ENCODE measurements at places on chromosomes 12 and 14.

DNA sequence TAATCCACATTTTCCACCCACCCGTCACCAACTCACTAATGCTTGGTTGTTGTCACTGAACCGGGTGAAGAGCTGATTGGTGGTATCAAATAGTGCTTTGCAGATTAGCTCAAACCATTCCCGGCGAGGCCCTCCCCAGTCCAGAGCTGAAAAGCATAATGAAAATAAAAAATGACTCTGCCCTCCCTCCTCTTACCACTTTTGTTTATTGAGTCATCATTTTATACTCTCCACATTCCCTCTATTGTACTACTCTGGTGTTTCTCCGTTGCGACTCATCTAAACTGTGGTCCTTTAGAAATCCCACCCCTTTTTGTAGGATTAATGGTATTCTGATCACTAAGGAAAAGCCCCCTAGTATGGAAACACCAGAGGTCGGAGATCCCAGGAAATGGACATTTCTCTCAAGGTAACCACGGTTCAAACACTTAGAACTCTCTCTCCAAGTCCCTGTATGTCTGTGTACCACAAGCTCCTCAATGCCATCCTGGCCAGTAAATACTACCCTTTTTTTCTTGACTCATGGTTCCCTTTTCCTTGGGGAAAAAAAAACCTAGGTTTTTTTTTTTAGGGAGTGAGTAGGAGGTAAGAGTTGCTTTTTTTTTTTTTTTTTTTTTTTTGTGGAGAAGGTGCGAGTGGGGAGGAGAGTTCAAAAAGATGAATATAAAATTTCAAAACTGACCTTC, 42.0 kb downstream of the AREL1 start:
- peak; percentile 83 for DNase-seq

GRCh38 chr12:55698965-55699364, 8.7 kb downstream of the ITGA7 start:
- no peak for DNase-seq

DNA sequence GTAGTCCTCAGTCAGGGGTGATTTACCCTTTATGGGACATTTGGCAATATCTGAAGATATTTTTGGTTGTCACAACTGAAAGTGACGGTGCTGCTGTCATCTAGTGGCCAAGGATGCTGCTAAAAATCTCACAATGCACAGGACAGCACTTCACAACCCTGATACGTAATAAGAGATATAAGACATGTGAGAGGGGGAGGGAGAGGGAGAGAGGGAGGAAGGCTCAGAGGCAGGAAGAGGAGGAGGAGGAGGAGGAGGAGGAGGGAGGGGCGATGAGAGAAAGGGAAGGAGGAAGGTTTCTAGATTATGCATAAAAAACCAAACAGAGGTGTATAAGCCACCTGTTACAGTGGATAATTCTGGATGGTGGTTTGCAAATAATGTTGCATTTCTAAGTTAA, 14.3 kb downstream of the MYL2 start:
- DNase-seq, result peak; percentile 48

DNA sequence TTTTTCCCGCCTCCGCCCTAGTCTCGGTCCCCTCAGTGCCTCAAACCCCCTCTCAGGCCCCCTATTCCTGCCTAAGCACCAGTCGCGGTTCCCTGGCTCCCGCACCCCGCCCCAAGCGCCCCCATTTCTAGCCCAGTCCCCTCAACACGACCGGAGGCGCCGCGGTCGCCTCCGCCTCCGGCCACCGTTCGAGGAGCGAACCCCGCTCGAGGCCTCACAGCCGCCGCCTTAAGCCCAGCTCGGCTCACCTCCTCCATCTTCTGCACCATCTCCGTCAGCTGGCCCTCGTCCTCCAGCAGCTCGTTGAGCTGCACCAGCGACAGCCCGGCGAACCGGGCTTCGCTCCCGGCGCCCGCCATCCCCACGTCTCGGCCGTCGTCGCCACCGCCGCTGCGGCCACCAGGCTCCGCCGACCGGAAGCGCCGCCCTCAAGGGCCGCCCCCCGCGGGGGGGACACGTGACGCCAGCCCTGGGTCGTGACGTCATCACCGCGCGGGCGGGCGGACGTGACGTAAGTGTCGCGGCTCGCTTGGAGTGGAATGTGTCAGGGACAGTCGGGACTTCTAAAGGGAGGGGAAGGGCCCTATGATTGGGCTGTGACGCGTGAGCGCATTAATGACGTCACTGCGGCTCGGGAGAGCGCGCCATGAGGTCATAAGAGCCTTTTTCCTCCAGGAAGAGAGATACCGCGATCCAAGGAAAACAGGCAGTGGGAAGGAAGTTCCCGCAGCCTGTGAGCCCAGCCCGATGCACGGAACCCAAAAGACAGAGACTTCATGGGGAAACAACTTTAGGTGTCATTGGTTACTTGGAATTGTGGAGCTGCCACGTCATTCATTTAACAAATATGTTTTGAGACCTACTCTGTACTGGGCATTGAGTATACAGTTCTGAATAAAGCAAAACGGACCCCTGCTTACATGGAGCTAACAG, at the start of gene VPS37B:
Gene VPS37B, minus strand, starts transcription at position 421 of the 933 bp plus-strand sequence. Its CDS starts 62 bp downstream, at position 359.
- peak; percentile 78 for DNase-seq

- DNase-seq, result no peak
Measured at GRCh38 chr14:90551070-90551704, 154.4 kb downstream of the CALM1 start.

- peak; percentile 99 for DNase-seq
Measured at GRCh38 chr12:33795536-33795935, 226.8 kb upstream of the ALG10 start.

DNA sequence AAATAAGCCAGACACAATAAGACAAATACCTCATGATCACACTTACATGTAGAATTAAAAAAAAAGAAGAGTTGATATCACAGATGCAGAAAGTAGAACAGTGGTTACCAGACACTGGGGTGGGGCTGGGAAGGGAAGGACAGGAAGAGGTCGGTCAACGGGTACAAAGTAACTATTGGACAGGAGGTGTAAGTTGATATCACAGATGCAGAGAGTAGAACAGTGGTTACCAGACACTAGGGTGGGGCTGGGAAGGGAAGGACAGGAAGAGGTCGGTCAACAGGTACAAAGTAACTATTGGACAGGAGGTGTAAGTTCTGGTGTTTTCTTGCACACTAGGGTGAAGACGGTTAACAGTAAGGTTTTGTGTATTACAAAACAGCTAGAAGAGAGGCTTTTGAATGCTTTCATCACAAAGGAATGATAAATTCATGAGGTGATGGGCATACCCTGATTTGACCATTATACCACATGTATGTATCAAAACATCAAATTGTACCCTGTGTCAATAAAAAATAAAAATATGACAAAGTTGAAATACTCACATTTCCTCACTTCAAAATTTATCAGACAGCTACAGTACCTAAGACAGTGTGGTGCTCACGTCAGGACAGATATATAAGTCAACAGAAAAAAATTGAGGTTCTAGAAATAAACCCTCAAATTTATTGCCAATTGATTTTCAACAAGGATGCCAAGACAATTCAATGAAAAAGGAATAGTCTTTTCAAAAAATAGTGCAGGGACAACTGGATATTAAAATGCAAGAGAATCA, 32.8 kb downstream of the GALC start:
- DNase-seq, result no peak

- DNase-seq, result no peak
Measured at GRCh38 chr14:83416476-83416875, 1882.8 kb upstream of the SEL1L start.

DNA sequence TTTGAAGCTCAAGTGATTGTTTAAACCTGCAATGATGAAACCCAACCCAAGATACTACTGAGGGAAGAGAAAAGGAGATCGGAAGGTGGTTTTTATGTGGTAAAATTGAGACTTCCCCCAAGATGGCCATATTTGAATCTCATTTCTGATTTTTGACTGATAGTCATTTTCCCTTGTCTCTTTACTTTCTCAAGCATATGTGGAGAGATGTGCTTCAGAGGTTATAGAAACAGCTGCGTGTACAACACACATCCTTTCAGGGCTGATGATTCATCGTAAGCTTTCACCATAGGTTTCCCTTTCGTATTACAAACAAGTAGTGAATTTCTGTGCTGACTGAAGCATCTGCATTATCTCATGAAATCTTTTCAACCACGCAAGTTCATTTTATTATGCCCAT, 276.2 kb downstream of the EMP1 start:
- peak; percentile 54 for DNase-seq

DNA sequence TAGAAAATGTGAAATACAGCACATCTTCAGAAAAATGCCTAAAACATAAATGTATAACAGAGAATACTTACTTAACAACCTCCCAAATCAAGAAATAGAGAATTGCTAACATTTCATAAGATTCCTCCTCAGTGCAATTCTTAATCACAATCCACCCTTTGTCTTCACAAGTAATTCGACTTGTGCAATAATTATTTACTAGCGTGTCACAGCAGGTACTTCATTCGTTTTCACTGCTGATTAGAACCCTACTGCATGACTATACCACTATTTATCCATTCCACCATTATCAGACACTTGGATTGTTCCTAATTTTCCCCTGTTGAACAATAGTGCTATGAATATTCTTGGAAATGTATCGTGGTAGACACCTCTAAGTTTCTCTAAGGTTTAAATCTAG, 64.9 kb upstream of the BBS10 start:
- no peak for DNase-seq

DNA sequence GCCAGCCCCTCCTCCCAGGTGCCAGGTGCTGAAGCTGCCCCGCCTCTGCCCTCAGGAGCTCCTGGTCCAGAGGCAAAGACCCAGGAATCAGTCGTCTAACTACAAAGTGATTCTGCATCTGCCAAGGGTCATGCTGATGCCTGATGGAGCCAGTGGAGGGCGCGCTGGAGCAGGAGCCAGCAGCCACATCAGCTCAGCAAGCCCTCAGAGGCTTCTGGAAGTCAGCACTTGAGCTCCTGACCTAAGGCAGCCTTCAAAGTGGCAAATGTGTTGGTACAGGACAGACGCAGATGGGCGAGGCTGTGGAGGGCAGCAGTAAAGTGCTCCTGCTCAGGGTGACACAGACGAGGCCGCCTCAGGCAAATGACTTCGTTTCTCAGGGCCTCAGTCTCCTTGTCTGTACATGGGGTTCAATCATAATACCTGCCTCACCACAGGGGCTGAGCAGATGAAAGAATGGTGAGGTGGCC, 10.9 kb downstream of the C12orf43 start:
- DNase-seq, result peak; percentile 51

- peak; percentile 77 for DNase-seq
Measured at GRCh38 chr12:132356691-132357622, 27.6 kb upstream of the GALNT9 start.

DNA sequence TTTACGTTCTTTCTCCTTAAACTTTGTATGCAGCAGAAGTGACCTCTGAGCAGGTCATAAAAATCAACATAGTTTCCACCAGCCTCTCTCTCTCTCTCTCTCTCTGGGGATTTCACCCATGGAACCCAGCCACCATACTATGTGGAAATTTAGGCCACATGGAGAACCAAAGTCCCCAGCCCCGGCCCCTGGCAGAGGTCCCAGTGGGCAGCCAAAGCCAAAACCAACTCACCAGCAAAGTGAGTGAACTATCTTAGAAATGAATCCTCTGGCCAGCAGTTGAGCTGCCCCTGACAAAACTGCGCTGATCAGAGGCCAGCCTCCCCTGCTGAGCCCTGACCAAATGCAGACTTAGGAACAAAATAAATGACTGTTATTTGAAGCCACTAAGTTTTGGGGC, 9.2 kb downstream of the DUSP6 start:
- DNase-seq, result no peak

GRCh38 chr12:113260127-113260526, 38.9 kb downstream of the TPCN1 start:
- no peak for DNase-seq

DNA sequence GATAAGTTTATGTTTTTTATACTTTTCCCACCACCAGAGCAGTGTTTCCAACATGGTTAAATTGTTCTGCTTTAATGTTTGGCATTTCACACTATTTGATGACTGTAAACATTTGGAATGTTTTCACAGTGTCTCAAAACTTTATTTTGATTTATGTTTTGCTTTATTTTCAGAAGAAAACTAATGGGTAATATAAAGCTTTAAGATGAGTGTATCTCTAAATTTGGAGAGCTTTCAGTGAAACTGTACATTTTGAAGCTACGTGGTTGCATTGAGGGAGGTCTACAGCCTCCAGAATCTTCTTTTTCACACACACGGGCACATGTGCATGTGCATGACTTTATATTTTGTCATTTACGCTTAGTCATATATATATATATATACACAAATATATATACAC, 10.7 kb downstream of the BICD1 start:
- no peak for DNase-seq

DNA sequence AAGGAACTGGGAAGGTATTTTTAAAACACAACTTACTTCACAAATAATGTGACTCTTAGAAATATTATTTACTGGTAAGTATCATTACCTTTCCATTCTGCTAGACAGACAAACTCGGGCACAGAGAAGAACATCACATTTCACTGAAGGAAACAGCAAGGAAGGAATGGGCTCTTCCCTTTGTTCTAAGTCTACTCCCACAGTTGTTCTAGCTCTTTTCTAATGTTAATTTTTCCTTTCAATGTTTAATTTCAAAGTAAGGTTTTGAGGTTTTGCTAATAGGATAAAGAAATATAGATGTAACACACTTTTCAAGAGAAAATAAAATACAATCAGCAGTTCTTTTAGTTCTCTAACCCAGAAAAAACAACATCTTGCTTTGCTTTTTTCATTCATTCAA, 7.0 kb downstream of the NID2 start:
- no peak for DNase-seq

GRCh38 chr12:109652233-109652976, 61.2 kb upstream of the FAM222A start:
- no peak for DNase-seq

DNA sequence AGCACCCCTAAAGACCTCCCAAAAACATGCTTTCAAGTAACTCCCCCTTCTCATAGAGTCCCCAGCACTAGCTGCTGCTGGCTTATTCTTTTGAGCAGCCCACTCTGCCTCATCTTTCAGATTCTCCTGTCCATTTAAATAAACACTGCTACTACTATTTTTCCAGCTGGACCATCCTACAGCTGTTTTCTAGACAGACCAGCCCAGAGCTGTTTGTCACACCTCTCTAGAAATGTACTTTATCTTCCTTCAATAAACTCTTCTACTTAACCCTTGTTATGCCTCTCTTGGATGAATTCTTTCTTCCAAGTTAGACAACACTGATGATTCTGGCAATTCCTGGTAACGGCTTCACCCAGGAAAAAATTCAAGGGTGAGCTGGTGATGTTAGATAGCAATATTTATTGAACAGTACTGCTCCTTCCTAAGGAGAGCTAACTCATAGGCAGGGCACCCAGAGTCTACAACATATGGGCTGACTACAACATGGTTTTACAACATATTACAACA, 995.7 kb downstream of the LRFN5 start:
- no peak for DNase-seq
